T-helper 1 cell (primary cell): ENCODE measurements at places on chromosomes 5 and 9.

DNA sequence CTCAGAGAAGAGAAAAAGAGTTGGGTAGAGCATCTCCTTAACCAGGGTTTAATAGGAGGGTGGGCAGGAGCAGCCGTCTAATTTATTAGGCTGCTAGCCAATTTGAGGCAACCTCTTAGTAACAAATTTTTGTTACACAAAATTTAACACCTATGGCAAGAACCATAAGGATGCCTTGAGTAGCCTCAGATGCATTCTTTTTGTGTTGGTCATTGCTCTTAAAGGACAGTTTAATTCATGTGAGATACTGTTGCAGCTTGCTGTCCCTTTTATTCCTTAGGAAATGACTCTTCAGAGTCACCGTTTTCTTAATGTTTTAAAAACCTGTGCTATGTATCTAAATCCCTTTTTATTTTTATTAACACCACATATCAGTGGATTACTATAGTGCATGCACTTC is 255.1 kb downstream of the MAST4 start:
- no peak for DNase-seq

DNA sequence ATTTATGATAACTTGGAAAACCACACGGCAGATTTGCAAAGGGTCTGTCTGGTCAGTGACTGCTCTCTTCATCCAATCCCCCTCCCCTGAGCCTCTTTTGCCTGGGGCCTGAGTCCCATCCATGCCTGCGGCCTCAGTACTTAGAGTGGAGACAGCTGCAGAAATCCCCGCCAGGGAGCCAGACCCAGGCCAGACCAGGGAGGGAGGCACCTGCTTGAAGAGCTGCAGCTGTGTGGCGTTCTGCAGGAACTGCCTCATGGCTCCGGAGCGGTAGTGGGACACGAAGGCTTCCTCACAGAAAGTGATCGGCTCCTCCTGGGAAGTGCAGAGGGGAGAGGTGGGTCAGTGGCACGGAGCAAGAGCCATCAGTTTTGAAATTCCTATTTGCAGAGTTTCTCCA is 101.6 kb downstream of the CRB2 start:
- DNase-seq, result no peak

DNA sequence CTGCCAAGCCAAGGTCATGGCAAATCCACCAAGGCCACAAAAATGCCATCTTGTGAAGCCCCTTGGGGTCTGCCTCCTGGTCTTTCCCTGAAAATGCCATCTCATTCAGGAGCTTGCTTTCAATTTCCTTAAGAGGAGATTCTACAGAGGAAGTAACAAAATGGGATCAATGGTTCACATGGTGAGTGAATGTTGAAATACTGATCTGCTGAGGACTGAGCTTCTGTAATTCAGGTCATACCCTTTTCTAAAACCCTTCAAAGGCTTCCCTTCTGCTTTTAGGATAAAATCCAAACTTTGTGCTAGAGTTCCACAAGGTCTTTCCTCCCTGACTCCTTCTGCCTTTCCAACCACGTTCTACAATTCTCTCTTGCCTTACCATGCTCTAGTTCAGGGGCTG is 24.7 kb upstream of the NR3C1 start:
- DNase-seq, result no peak

- no peak for DNase-seq
Measured at GRCh38 chr5:82376307-82376706, 98.2 kb upstream of the RPS23 start.

DNA sequence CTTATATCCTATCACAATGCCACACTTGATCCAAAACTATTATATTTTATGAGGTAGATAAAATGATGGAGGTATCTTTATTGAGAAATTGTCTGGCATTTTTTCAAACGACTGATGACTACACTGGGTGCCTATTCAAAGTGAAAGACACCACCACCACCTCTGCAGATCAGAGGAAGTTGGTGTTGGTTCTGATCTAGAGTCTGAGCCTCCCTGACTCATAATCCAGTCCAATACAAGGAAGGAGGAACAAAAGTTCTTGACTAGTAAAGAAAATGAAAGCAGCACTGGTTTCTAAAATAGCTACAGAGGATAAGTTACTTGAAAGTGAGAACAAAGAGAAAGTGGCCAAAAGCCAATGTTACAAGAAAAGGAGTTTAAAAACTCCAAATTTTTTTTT is 139.9 kb downstream of the RFX3 start:
- no peak for DNase-seq
